ENCODE measurements at places on chromosomes 3 and 15.

DNA sequence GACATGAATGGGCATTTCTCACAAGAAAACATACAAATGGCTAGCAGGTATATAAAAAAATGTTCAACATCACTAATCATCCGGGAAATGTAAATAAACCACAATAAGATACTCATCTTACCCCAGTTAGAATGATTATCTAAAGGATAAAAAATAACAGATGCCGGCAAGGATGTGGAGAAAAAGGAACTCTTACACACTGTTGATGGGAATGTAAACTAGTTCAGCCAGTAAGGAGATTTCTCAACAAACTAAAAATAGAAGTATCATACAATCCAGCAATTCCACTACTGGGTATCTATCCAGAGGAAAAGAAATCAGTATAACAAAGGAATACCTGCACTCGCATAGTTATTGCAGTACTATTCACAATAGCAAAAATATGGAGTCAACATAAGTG, 124.2 kb downstream of the SATB1 start:
- no peak for DNase-seq

- DNase-seq, result no peak
Observed at GRCh38 chr3:132650153-132650552, 9.5 kb downstream of the ACAD11 start.

DNA sequence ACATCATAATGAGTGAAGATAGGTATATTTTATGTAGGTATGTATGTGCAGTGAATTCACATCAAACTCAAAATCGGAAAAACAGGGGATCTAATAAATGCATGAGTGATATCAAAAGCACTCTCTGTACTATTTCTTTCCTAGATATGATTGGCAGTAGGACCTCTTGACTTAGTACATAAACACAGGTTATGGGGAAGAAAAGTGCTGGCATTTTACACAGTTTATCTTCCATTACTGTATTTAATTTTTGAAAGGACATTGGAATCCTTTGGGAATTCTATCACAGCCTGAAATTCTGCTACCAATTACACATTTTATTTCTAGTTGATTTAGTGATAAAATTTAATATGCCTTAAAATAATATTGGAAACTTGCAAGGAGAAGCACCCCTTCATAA, 470.5 kb upstream of the ONECUT1 start:
- DNase-seq, result no peak

- DNase-seq, result no peak
Observed at GRCh38 chr15:87591042-87591441, 665.5 kb downstream of the NTRK3 start.

GRCh38 chr3:126300761-126301481, 56.3 kb downstream of the KLF15 start:
- DNase-seq, result no peak

DNA sequence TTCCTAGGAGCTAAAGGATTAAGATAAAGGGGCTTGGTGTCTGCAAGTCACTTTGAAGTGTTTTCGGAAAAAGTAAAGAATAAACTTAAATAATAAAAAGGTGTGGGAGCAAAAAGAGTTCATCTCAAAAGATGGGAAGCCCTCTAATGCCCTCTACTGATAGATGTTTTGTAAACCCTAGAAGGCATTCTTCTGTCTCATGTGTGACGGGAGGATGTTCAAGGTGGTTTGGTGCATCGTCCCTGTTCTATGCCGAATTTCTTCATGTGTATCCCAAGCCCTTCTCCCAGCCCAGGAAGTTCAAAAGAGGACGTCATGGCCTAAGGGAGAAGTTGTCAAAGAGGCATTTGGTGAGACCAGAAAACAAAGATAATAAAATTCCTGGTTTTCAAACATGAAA, 37.2 kb downstream of the CCK start:
- peak; percentile 31 for DNase-seq

DNA sequence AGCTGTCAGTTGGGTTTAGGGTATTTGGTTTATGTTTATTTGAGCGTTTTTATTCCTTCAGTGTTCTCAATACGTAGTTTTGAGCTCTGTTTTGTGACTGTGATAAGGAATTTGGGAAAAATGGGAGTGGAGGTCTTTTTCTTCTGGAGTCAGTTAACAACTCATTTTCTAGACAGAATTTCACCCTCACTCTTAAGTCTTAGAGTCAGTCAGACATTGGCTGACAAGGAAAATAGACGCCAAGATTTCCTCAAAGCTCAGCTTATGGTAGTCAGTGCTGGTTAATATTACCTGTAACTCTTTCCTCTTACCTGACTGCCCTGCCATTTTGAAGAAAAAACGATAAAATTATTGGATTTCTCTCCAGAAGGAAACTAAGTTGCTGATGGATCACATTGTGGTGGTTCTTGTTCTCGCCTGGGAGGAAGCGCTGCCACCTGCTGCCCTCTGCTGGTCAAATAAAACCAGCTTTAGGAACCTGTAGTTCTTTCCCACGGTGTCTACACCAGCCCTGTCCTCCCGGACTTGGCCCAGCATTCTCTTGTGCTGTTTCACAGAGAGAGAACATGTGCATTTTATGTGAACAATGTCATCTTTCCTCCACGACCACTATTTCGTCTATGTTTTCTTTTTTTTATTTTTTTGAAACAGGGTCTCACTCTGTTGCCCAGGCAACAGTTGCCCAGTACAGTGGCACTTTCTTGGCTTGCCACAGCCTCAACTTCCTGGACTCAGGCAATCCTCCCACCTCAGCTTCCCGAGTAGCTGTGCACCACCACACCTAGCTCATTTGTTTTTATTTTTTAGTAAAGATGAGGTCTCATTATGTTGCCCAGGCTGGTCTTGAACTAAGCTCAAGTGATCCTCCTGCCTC, 41.4 kb upstream of the UMPS start:
- DNase-seq, result peak; percentile 58

DNA sequence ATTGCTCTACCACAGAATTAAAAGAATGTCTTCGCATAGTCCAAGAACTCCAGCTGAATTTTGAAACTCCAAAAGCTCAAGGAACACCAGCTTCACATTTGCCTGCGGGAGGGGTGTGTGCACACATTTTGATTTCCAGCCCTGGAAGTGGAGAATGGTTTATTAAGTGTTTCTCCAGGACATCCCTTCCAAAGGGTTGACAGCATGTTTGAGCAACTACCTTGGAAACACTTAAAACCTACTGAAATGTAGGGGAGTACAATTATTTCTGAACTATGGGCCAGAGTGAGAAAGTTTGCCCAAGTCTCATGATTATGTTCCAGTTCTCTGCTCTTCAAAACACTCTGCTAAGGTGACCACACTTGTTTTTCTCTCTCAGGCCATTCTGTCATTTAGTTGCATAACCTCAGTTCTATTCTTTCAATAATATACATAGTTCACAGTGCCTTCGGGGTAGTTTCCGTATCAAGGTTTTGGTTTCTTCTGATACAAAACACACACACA, 7.9 kb downstream of the ACP3 start:
- DNase-seq, result no peak

- DNase-seq, result no peak
Observed at GRCh38 chr15:73844356-73844755, 29.0 kb upstream of the TBC1D21 start.
